ENCODE measurements at places on chromosomes 1 and 21.

DNA sequence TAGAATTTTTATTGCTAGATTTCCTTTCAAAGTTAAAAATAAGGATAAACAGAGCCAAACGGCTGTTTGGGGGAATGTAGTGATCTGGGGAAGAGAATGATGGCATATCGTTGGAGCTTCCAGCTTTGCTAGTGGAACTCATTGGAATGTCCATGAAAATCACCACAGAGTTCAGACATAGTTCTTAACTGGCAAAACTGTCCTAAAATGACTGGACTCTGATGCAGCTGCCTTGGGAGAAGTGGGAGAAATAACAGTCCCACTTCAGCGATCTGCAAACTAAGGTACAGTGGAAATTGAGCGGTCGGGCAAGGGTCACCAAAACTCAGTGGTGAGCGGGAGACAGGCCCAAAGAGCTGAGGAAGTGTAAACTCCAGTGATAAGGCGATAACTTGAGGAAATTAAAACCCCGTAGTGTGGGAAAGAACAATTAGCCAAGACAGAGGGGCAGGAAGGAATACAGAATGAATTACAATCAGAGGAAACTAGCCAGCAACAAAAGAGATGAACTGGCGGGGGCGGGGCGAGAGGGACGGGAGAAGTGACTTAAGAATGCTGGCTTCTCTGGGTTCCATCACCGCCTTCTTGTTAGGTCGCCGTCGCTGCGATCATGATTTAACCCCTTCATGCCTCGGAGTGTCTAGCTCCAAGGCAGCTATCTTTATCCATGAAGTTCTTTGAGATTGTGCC lies 89.8 kb upstream of the ARHGAP29 start:
- no peak for DNase-seq

- no peak for DNase-seq
Measured at GRCh38 chr1:114289306-114289705, 135.6 kb upstream of the SYT6 start.

GRCh38 chr1:29673228-29673500 lies 436.8 kb downstream of the PTPRU start:
- no peak for DNase-seq

DNA sequence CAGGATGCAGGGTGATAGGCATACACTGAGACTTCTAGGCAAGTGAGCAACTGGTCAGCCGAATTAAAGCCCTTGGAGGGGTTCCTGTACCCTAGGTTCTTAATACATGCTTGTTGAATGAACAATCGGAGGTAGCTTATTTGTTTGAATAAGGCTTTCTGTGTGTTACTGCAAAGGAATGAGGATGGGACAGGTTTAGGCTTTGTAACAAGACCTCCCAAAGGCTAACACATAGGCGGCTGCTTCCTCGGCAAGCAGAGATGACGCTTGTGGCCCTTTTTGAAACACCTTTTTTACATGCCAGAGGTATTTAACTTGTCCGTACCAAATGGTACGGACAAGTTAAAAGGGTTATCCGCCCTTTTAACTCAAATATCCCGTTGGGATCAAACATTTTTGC lies 511.6 kb downstream of the KIF26B start:
- no peak for DNase-seq

GRCh38 chr21:15034126-15034853 lies 30.5 kb downstream of the NRIP1 start:
- no peak for DNase-seq

GRCh38 chr1:7847599-7847998 lies 5.3 kb downstream of the UTS2 start:
- DNase-seq = no peak

DNA sequence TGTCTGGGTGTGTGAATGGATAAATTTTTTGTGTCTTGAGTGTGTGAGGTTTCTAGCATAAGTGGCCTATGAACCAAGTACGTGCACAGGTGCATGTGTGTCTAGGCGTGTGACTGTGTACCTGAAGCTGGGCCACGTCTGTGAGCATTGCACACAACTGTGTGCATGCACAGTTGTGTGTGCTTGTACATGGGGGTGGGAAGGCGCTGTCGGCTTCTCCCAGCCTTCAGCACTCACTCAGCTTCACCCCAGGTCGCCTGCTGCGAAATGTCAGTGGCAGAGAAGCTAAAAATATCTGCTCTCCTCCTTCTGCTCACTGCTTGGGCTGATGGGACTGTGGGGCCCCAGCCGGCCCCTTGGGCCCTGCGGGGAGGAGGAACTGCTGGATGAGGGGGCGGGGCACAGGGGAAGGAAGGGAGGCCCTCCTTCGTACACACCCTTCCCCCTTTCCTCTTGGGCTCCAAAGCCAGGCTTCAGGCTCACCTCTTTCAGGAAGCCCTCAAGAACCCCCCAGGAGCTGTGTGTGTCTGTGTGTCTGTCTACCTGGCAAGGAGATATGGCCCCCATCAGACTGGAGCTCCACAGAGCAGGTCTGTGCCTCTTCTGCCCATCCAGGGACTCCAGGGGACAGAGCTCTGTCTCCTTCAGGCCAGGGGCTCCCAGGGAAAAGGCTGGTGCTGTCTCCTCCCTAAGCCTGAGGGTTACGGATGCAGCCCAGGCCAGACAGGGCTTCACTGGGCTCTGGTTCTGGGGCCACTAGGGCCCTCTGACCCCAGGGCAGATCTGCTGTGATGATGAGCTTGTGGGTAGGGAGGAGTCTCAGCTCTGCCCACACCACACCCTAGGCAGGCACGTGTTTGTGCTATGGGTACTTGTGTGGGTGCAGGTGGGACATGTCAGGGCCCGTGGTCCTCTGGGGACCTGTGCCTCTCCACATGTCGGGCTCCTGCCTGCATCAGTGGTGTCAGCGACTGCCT lies 35.6 kb upstream of the WASF2 start:
- DNase-seq = peak; percentile 30

- DNase-seq = peak; percentile 71
Measured at GRCh38 chr1:234486858-234487840, 8.2 kb upstream of the TARBP1 start.

DNA sequence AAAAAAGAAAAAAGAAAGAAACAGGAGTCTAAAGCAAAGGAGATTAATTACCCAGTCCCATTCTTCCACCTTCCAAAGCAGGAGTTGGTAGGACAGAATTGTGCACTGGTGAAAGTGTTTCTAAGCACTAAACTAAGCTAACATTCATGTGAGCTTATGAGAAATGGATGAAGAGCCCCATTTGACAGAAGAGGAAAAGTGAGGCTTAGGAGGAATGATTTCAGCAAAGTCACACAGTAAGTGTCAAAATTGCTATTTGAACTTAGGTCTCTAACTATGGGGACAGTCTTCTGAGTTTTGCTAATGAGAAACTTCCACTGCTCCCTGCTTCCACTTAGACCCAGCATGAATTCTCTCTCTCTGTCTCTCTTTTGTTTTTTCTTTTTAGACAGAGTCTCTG lies 18.7 kb downstream of the LCK start:
- DNase-seq = no peak

DNA sequence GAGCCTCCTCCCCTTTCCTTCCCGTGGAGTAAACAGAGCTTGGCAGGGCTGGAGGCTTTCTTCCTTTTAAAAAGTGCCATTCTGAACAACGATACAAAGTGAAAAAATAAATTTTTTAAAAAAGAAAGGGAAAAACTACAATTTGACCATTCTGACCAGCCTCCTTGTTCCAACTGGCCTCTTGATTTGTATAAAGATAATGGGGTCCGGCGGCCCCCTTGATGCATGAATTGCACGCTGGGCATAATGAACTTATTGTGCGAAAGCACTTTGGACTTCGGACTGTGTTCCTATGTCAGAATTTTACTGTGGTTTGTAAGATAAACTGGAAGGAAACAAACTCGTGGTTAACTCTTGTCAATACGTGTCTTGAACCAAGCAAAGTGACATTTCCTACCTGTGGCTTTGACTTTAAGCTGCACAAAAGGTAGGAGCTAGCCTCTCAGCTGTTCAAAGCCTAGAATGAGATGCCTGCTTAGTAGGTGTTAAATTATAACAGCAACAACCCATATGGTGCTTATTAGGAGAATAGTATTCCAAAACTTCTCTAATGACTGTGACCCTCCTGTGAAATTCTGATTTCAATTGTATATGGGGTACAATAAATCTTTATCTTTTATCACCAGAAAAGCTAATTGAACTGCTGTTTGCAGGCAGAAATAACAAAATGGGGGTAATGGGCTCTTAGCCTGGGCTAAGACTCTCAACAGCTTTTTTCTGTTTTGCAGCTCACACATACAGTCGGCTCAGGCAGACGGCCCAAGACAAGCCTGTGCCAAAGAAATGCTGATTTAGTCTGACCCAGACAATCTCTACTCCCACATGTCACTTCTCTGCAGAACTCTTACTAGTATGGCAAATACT lies 9.3 kb downstream of the IRF2BP2 start:
- DNase-seq = peak; percentile 33

DNA sequence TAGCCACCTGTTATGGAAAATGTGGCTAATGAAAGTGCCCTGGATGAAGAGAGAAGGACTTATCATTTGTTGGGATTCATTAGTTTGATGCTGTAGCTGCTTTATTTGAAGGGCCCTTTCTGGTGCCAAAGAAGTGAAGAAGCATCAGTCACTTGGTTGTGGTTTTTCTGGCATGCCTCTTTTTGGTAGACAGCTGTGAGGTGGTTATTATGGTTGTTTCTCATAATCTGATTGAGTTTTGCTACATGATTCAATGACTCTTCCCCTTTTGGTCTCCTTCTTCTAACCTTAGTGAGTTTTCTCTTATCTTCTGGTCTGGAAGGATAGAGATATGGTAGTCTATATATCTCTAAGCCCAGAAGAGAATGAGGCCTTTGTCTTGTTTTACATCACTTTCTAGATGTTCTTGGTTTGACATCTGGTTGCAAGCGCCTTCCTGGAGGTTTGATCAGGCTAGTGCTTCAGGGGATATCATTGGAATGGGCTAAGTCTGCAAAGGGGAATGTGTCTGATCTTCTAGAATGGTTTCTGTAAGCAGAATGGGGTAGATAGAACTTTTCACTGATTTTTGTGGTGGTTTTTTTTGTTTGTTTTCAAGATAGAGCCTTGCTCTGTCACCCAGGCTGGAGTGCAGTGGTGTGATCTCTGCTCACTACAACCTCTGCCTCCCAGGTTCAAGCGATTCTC lies 26.0 kb downstream of the ARID1A start:
- no peak for DNase-seq

DNA sequence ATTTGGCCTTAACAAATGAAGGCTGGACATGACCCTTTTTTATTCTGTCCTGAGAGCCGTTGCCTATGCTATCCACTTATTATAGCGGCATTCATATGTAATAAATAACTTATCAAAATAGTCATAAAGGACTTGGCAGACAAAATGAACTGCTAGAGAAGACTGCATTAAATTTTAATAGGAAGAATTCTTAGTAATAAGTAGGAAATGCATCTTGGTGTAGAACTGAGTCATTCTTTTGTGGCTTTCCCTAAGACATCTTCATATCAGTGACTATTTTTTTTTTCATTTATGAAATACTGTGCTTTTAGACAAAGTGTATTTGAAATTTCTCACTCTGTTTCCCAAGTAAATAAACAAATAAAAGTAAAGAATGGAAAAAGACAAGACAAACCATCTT lies 45.6 kb downstream of the PBX1 start:
- no peak for DNase-seq

DNA sequence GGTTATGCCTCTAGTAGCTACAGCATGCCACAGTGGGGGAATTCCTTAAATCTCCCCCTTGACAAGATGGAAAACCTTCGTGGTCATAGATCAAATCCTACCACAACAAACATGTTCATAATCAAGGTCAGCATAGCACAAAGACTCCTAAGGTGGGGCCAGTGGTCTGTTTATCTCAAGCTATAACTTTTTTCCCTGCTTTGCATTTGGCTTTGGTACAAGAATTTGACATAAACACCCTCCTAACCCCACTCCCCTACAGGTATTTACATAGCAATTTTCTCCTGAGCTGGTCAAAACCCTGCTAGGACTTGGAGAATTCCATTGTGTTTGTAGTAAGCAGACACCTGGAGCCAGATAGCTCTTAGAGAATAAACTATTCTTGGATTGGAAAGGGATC lies 58.5 kb downstream of the HIVEP3 start:
- no peak for DNase-seq

DNA sequence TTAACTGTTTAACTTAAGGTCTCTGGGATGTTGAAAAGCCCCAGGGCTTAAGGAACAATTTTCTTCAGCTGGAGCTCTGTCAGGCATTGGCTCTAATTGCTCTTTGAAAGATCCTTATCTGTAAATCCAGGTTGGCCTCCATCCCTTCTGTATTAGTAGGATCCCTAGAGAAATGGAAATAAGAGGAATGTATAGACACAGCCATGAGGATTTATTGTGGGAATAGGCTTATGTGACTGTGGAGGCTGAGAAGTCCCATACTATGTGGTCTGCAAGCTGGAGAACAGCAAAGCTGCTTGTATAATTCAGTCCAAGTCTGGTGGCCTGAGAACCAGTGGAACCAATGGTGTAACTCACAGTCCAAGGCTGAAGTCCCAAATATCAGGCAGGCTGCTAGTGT lies 47.6 kb upstream of the VAV3 start:
- no peak for DNase-seq

DNA sequence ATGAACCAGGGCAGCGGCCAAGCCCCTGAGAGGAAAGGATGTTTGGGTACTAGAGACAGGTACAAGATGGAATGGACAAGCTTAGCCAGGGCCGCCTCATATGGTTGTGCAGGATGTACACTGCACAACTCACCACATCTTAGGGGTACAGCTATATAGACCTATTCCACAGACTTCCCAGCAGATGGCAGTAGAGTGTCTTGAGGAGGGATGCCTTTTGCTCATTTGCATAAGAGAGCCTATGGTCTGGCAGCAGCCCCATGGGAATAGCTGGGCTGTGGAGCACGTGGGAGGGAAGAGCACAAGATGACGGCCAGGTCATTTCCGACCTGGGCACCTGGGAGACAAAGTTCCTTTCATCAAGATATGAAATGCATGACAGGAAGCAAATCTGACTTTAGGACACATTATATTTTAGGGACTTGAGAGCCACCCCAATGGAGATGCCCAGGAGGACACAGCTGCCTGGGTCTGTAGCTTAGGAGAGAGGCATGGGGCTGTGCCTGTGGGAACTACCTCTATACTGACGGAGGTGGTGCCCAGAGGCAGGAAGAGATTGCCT lies 215.5 kb downstream of the KCNJ6 start:
- peak; percentile 15 for DNase-seq

- DNase-seq = peak; percentile 64
Measured at GRCh38 chr1:3030663-3031381, 9.6 kb downstream of the ACTRT2 start.

DNA sequence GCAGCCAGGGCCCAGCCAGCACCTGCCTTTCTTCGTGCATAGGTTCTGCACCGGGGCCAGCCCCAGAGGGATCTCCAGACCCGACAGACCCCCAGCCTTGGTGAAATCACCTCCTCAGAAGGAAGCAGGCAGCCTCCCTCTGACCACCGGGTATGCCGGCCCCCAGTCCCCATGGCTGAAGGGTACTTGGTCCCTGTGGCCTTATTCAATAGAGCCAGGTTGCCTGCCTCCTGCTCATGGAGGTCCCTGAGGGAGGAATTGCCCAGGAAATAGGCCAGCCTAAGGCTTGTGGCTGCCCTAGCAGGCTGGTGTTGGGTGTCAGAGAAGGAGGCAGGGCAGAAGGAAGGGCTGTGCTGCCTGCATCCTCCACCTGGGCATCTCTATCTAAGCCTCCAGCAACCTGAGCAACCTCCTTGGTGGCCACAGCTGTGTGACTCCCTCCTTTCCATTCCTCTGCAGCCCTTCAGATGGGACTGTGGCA lies 338.2 kb upstream of the VAMP3 start:
- no peak for DNase-seq

All from midbrain (tissue), 1 donor.